Psoas muscle (tissue), 8 donors: ENCODE measurements at places on chromosomes 7 and 10.

DNA sequence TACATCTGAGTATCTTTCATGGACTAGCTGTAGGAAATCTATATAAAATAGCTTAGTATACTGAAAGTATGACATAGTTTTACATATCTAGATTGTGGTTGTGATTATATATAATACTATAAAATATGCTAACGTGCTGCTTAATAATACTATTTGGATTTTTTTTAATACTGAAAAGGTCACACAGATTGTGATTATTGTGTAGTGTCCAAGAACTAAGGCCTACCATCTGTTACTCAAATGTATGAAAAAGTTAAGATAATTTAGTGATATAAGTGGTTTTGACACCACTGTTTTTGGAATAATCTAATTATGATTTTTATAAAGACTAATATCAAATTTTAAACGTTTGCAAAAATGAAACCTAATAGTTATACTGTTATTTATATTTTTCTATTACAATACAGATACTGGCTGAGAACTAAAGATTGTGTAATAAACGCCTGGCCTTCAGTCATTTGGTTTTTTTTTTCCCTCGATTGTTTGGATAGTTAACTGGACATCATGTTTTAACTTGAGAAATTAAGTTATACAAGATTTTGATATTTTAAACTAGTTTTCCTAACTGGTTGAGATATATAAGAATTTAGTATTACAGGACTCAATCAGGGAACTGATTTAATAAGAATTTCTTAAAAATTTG is 12.6 kb downstream of the PTEN start:
- no peak for DNase-seq

DNA sequence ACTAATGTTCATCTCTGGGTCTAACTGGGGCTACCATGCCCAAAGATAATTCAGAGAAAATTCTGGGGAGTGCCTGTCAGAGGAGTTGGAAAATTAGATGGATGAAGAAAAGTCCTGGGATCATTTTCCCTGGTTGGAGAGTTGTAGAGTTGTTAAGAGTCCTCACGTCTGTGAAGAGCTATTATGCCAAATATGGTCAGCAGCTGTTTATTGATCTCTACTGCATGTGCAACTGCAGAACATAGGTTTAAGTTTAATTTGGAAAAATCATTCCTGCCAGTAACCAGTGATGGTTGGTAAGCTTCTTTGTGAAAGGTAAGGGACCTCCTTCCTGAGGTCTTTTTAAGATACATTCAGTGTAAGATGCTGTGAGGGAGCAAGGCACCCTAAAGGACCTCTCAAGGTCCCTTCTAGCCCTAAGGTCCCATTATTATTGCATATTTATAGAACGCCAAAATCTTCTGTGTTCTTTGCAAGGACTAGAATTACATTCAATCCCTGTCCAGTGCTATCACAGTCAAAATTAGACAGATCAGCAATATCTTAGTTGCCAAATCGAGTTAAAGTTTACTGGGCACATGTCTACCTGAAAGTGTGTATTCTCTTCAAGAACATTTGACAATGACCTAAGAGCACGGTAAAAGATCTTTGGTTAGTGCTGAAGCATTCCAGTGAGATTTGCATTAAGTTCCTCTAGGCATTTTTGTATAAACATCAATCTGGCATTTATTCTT is 62.7 kb downstream of the VTI1A start:
- DNase-seq, result no peak

- no peak for DNase-seq
These were observed 124.7 kb downstream of the WDR37 start for GRCh38 chr10:1180836-1181235.

DNA sequence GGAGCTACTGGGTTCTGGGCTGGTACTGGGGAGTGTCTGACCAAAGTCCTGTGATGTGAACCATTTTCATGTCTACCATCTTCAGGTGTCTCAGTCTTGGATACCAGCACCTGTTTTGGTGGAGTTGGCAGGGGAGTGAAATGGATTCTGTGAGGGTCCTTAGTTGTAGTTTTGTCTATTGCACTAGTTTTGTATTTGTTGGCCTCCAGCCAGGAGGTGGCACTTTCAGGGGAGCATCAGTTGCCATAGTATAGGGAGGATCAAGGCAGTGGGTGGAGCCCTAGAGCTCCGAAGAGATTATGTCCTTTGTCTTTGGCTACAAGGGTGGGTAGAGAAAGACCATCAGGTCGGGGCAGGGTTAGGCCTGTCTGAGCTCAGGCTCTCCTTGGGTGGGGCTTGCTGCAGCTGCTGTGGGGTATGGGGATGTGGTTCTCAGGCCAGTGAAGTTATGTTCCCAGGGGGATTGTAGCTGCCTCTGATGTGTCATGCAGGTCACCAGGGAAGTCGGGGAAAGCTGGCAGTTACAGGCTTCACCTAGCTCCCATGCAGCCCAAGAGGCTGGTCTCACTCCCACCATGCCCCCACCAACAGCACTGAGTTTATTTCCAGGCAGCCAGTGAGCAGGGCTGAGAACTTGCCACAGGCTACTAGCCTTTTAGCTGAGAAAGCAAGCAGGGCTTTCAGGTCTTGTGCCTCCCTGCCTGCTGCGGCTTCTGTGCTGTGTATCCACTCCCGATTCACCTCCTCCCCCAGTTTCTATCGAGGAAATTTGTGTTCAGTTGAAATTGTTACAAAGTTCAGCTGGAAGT is 153.1 kb downstream of the ZNF365 start:
- DNase-seq, result no peak

- DNase-seq, result no peak
These were observed 133.6 kb upstream of the JCAD start for GRCh38 chr10:30192846-30193608.

DNA sequence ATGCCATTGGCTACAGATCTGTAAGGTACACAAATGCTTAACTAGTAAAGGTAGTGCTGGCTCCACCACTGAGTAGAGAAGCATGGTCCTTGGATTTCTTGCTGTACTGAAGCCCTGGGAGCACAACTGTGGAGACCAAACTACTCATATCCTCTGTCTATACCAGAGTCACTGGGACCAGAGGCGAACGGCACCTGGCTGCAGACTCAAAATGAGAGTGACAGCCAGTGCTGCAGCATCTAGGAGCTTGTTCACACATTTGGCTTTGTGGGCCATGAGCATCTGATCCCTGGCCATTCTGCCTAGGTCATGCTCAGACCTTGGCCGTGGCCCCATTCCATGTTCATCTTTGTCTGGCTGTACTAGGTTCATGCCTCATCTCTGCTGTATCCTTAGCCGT is 31.9 kb downstream of the LRRC18 start:
- no peak for DNase-seq

- no peak for DNase-seq
These were observed 127.1 kb downstream of the CLEC2L start for GRCh38 chr7:139650429-139651100.

GRCh38 chr7:122492007-122492406 is 187.5 kb upstream of the FEZF1 start:
- no peak for DNase-seq

DNA sequence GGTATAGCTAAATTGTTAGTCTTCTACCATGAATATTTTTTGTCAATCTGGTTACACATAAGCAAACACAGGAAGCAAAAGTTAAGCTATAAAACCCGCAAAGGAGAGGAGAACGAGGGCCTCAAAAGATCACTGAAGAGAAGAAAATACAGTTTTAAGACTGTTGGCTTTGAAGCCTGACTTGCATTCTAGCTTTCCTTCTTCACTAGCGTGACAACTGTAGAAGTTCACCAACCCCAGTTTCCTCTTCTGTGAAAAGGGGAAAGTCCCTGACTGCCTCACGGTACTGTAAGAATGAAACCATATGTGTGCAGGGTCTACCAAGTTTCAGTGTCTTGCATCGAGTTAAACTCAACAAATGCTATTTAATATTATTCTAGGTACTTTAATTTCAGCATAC is 7.5 kb upstream of the LRRN3 start:
- DNase-seq, result no peak

GRCh38 chr10:100174699-100175677 is 10.8 kb downstream of the ERLIN1 start:
- DNase-seq, result no peak

DNA sequence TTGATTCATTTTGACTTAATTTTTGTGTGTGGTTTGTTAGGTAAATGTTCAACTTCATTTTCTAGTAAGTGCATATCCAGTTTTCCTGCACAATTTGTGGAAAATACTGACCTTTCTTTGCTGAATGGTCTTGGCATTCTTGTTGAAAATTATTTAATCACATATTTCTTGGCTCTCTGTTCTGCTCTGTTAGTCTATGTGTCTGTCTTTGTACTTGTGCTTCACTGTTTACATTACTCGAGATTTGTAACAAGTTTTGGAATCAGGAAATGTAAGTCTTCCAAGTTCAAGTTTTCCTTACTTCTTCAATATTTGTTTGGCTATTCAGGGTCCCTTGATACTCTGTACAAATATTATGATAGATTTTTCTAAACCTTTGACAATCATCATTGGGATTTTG is 838.2 kb upstream of the POM121L12 start:
- DNase-seq, result no peak

DNA sequence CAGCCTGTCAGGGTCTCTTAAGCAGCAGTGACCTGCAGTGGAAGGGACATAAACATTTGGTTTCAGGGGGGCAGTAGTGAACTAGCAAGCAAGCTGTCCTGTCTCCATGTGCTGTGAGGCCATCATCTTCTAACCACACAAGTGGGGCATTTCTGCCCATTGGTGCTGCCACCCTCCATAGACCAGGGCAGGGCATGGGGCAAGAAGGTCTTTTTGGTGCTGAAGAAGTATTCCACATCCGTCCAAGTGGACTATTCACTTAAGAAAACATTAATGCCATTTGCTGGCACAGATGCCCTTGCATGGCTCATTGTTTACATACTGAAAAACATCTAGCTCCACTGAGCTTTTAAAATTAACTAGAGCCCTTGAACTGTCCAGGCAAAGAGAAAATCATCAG is 35.8 kb downstream of the ALOX5 start:
- DNase-seq, result no peak

DNA sequence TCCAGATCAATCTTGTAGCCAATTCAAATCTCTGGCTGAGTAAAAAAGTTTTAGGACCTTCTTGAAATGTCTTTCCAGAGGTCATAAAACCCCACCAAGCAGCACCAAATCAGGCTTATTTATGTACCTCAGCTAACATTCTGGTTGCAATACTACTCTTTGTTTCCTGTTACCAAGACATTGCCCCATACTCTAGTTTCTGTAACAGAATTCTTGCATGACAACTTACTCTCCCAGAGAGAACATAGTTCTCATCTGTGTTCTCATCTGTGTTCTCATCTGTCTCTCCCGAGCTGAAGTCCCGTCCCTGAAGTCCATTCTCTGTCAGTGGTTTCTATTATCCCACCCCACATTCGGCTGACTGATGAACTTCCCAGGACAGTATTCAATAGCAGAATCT is 1285.1 kb downstream of the XPNPEP1 start:
- DNase-seq, result no peak

DNA sequence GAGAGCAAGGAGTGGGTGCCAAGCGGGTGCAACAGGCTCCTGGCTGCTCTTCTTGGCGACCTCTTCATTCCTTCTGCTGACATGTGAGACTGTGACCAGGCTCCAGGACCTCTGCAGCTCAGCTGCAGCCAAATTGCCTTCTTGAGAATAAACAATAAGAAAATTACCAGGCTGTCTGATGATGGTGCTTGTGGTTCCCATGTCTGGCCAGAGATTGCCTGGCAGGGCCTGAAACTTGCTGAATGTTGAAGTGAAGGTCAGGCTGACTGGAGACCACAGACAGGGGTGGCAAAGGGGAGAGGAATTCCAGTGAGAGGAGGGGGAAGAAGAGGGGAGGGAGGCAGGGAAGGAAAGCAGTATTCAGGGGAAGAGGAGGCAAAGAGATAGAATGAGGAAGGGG is 497.4 kb upstream of the PODXL start:
- no peak for DNase-seq

DNA sequence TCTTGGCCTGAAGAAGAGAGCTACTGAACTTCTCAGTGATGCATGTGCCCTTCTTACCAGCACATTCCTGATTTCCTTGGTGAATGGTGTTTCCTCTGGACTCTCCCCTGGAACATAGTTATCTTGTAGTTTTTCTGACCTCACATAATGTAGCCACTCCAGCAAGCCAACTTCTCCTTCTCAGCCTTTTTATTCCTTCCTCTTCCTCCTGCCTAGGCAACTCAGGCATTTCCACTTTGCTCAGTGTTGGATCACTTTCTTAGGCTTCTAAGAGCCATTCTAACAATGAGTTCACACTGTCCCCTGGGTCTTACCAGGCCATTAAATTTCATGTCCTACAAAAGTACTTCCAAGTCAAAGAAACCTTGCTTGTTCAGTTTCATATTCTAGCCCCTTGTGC is 3.6 kb upstream of the PTTG1IP2 start:
- no peak for DNase-seq

DNA sequence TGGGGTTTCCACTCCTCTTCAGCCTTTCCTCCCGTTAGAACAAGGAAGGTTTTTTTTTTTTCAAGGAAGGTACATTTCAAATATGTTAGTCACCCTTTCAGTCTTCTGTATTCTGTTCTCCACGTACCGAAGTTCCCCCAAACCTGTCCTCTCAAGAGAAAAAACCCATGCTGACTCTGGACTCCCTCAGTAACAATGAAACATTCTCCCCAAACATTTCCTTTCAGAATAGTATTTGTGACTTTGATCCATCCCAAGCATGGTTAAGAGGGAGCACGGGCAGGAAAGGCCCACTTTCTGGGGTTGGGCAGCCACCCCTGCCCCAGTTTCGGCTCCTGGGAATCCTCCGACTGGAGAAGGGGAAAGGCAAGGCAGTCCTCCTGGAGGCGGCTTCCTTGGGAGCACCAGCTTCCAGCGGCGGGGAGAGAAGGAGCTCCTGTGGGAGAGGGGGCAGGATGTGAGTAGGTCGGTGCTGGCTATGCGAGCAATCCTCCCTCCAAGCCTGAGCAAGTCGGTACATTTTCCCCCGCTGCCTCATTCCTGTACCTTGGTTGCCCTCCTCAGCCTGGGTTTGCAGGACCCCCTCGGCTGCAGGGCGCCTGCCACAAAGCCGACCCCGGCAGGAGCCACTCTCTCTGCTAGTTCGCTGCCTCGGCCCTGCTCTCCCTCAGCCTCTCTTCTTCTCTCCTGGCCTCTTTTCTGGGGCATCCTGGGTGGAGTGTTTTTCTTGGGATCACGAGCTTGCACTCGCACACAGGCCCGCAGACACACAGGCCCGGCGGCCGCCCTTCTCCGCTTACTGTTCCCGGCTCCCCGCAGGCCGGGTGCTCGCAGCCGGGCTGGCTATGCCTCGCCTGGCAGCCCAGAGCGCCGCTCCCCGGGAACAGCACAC is 2.1 kb upstream of the HOXA1 start:
- no peak for DNase-seq

DNA sequence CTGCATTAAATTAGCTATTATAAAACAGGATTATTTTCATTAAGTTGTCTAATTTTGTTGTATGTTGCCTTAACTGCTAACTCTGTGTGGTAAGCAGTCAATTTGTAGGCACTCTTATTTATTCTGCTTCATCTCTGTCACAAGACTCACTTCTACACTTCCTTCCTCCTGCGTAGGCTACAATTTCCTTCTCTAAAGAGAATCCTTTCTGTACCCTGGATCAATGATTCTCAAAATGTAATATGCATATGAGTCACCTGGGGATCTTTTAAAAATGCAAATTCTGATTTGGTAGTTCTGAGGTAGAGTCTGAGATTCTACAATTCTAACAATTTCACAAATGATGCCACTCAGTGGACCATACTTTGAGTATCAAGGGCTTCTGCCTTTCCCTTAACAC is 4.4 kb upstream of the UBE2D1 start:
- no peak for DNase-seq
